ENCODE measurements at places on chromosomes 2 and 18. TPM values are rescaled to one million over a fixed set of nuclear protein-coding genes. Genes with fewer than 3 reads are reported as not detected.

GRCh38 chr2:227462462-227462951, 9.4 kb upstream of the AGFG1 start:
- peak overlapping the region; percentile 57 for H3K4me3 ChIP-seq
- H3K4me1 ChIP-seq = peaks cover 89% of the 10 kb centered on the region
- H3K27ac ChIP-seq = peak overlapping the region; percentile 98
- H3K36me3 ChIP-seq = peaks cover 3% of the 10 kb centered on the region

- H3K4me1 ChIP-seq = no peaks in the 10 kb centered on the region
- H3K4me3 ChIP-seq = no peak within 1 kb of the TSS
- H3K27ac ChIP-seq = no peak within 1 kb of the TSS
- H3K36me3 ChIP-seq = no peaks in the 10 kb centered on the region
- peaks cover 4% of the 10 kb centered on the region for H3K27me3 ChIP-seq
These were observed at the start of gene DAPL1 for GRCh38 chr2:158795195-158795924. Gene DAPL1, plus strand, starts transcription at chr2:158795317. Its CDS starts 56 bp downstream, at chr2:158795373.

DNA sequence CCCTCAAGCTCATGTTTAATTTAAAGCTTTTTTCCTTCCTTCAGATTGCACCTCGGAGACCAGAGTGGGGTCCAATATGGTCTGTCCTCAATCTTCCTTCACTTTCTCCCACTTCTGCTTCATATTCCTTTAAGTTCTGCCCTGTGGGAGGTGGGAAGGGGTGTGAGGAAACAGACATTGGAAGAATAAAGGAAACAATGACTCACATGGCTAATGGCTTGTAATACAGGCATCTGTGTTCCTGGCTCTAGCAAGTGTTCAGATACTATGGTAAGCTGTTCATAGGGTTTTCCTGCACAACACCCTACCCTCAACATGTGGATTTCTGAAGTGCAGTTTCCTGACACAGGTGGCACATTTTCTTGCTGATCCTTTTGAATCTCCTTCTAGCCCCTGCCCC, 209.5 kb downstream of the PIK3C3 start:
- H3K27me3 ChIP-seq = no peaks in the 10 kb centered on the region
- no peak overlapping the region for H3K27ac ChIP-seq
- no peaks in the 10 kb centered on the region for H3K4me1 ChIP-seq
- no peak for DNase-seq
- H3K4me3 ChIP-seq = no peak overlapping the region

DNA sequence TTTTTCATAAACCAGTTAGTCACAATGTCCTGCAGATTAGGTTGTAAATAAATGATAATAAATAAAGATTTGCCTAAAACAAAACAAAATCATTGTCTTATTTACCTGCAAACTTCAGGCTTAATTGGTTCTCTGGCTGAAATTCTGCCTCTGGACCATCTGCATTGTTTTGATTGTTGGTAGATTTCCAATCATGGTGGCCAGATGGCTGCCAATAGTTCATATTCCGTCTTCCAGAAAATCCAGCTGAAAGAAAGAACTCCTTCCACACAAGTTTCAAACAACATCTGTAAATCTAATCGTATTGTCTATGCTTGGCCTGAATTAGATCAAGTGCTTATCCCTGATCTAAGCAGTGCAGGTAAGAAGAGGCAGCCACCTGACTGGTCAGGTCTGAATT, 771.1 kb upstream of the ZEB2 start:
- H3K27me3 ChIP-seq = peaks cover 9% of the 10 kb centered on the region
- no peak overlapping the region for H3K4me3 ChIP-seq
- H3K36me3 ChIP-seq = no peaks in the 10 kb centered on the region
- DNase-seq = no peak
- H3K27ac ChIP-seq = no peak overlapping the region

- no peaks in the 10 kb centered on the region for H3K27me3 ChIP-seq
- H3K36me3 ChIP-seq = no peaks in the 10 kb centered on the region
- peak; percentile 24 for DNase-seq
- no peak overlapping the region for H3K27ac ChIP-seq
- H3K4me3 ChIP-seq = no peak overlapping the region
These were observed 33.7 kb upstream of the LBH start for GRCh38 chr2:30197570-30198192.

DNA sequence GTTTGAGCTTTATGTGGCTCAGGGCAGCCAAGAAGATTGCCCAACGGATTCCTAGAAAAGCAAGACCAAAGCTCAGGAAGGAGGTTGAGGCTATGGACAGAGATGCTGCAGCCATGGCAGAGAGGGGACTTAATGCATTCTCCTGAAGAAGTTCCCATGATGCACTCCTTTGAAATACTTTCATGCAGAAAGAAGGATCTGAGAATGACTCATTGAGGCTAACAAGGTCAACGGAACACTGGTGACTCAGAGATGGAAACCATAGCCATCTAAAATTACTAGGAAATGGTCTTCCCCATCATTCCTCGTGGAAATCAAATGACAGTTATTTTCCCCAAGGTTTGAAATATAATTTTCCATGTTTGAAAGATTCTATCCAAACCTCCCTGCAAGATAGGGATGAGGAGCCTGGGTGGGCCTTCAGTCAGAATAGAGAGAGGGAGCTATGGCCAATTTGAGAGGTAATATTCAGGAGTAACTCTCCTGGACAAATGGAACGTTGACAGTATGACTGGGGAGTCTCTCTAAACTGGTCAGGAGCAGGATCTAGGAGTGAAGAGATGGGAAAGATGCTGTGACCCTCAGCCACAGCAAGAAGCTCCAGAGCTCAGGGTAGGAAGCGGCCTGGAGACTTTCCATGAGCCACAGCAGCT, 63.0 kb downstream of the REEP1 start:
- peak overlapping the region; percentile 44 for H3K27ac ChIP-seq
- peaks cover 7% of the 10 kb centered on the region for H3K27me3 ChIP-seq
- DNase-seq = peak; percentile 27
- H3K36me3 ChIP-seq = peaks cover 13% of the 10 kb centered on the region

GRCh38 chr18:21701621-21702020, 3.0 kb downstream of the ABHD3 start:
- peaks cover 22% of the 10 kb centered on the region for H3K4me1 ChIP-seq
- peaks cover 33% of the 10 kb centered on the region for H3K36me3 ChIP-seq
- H3K4me3 ChIP-seq = no peak overlapping the region
- no peak for DNase-seq

DNA sequence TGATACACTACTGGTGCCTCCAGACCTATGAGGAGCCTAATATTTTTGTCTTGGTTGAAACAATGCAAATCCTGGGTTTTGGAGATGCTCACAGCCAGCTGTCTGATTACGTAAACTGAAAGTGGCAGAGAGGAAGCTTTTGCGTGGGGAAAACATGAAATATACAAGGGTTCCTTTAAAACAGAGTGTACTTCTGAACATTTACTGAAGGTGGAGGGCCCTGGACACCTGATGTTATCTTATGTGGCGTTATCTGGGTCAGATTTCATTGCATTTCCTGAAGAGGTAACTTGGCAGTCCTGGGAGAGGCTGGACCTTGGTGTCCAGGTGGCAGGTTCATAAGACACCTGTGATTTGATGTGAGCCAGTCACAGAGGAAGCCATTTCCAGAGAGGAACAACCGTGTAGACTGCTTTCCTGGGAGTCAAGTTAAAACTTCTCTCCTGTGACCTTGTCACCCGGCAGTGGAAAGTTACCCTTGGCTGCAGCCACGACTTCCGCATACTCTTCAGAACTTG, 105.0 kb downstream of the NEDD4L start:
- no peaks in the 10 kb centered on the region for H3K4me1 ChIP-seq
- no peak overlapping the region for H3K4me3 ChIP-seq
- no peak for DNase-seq
- H3K36me3 ChIP-seq = no peaks in the 10 kb centered on the region
- no peaks in the 10 kb centered on the region for H3K27me3 ChIP-seq

GRCh38 chr2:197103363-197103762, 176.9 kb upstream of the PGAP1 start:
- DNase-seq = no peak
- H3K36me3 ChIP-seq = peaks cover 31% of the 10 kb centered on the region
- peak overlapping the region; percentile 45 for H3K27ac ChIP-seq
- peaks cover 5% of the 10 kb centered on the region for H3K4me1 ChIP-seq
- H3K4me3 ChIP-seq = no peak overlapping the region
- no peaks in the 10 kb centered on the region for H3K27me3 ChIP-seq

GRCh38 chr2:9724565-9724964, 93.8 kb upstream of the YWHAQ start:
- H3K36me3 ChIP-seq = no peaks in the 10 kb centered on the region
- H3K27me3 ChIP-seq = no peaks in the 10 kb centered on the region
- H3K4me3 ChIP-seq = no peak overlapping the region
- no peak overlapping the region for H3K27ac ChIP-seq

GRCh38 chr18:21242780-21243401, 859 bp downstream of the GREB1L start:
- peaks cover 48% of the 10 kb centered on the region for H3K27me3 ChIP-seq
- peaks cover 9% of the 10 kb centered on the region for H3K4me1 ChIP-seq
- no peak for DNase-seq
- H3K27ac ChIP-seq = no peak overlapping the region

DNA sequence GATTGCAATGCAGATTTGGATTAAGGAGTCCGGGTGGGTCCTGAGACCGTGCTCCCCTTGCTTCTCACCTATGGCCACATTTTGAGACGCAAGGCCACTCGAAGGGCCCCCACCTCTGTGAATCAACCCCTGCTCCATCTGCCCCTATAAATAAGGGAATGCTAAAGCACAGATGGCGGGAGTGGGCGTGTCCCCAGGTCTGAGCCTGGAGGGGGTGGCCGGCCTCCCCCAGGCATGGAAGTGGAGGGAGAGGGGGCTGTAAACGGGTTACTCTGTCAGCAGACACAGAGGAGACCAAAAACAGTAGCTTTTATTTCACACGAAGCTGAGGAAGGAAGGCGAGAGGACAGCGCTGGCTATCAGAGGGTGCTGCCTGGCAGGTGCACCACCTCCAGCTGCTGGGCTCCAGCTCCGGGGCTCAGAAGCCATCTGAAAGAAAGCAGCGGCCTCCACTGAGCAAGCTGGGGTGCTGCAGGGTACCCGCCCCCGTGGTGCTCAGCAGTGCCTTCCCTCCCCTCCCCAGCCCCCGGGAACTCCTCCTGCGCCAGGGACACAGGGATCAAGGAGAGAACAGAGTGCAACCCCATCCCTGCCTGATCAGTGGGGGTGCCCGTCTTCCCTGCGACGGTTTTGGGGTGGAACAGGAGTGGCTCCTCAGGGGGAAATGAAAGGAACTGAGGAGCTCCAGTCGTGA, 56.7 kb upstream of the RAB6C start:
- peaks cover 6% of the 10 kb centered on the region for H3K4me1 ChIP-seq
- H3K27ac ChIP-seq = no peak overlapping the region
- no peak for DNase-seq
- no peak overlapping the region for H3K4me3 ChIP-seq
- peaks cover 29% of the 10 kb centered on the region for H3K27me3 ChIP-seq

- no peak for DNase-seq
- H3K36me3 ChIP-seq = peaks cover 4% of the 10 kb centered on the region
- H3K27me3 ChIP-seq = no peaks in the 10 kb centered on the region
- no peak overlapping the region for H3K4me3 ChIP-seq
- peaks cover 63% of the 10 kb centered on the region for H3K4me1 ChIP-seq
These were observed 54.9 kb downstream of the TET3 start for GRCh38 chr2:74039611-74040010.

DNA sequence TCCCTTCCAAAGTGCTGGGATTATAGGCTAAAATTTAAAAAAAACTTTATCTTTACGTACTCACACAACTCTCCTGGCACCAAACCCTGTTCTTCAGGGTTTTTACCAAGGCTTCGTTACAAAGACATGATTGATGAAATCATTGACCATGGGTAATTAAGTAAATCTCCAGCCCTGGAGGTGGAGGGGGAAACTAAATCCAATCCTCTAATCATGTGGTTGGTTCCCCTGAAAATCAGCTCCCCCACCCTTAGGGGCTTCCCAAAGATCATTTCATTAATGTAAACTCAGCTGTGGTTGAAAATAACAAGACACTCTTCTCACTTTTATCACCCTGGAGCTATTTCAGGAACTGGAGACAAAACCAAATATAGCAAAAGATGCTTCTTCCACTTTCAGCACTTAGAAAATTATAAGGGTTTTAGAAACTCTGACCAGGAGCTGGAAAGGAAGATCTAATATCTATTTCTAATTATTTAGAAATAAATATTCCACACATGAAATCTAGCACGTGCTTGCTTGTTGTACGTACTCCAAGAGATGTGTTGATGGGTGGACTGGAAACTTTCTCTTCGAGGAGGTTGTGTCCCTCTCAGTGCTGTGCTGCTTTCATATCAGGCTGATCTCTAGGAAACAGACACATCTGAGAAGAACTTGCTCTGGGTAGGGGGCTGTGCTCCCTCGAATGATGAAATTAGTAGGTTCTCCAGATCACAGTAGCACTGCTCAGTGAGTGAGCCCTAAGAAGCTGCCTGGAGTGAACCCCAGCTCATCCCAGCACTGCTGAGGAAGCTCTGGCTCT, 67.2 kb downstream of the SMAD4 start:
- H3K27ac ChIP-seq = no peak overlapping the region
- H3K4me1 ChIP-seq = no peaks in the 10 kb centered on the region
- H3K27me3 ChIP-seq = no peaks in the 10 kb centered on the region
- no peak overlapping the region for H3K4me3 ChIP-seq
- no peak for DNase-seq

GRCh38 chr18:7926526-7926925, 359.4 kb downstream of the PTPRM start:
- H3K27me3 ChIP-seq = no peaks in the 10 kb centered on the region
- H3K4me1 ChIP-seq = no peaks in the 10 kb centered on the region
- H3K36me3 ChIP-seq = no peaks in the 10 kb centered on the region
- DNase-seq = no peak

GRCh38 chr2:2717406-2717805, 386.3 kb upstream of the MYT1L start:
- H3K27me3 ChIP-seq = peaks cover 1% of the 10 kb centered on the region
- no peak for DNase-seq
- no peaks in the 10 kb centered on the region for H3K36me3 ChIP-seq
- H3K4me3 ChIP-seq = no peak overlapping the region
- H3K27ac ChIP-seq = no peak overlapping the region

- DNase-seq = no peak
- peaks cover 9% of the 10 kb centered on the region for H3K27me3 ChIP-seq
- no peaks in the 10 kb centered on the region for H3K36me3 ChIP-seq
- no peaks in the 10 kb centered on the region for H3K4me1 ChIP-seq
- no peak overlapping the region for H3K27ac ChIP-seq
These were observed 67.3 kb upstream of the SPATS2L start for GRCh38 chr2:200239216-200239615.

DNA sequence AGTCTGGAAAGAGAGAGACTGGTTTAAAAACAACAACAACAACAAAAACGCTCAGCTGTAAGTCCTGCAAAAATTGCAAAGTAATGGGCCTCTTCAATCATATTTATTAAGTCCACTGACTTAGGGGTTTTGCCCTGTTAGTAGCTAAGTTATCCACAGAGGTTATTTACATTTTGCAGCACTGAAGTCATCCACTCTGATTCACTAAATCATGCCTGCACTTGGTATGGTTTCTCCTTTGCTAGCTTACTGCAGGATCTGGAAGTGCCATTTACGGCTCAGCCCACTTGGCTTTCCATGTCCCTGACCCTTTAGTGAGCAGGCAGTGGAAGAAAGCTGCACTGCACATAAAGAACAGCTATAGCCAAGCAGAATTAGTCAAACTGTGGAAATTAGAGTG, 484.4 kb downstream of the NRXN1 start:
- no peak overlapping the region for H3K4me3 ChIP-seq
- no peaks in the 10 kb centered on the region for H3K36me3 ChIP-seq
- DNase-seq = no peak
- no peaks in the 10 kb centered on the region for H3K27me3 ChIP-seq
- H3K27ac ChIP-seq = no peak overlapping the region

SKA1 gene
- total RNA-seq = 32.2 TPM

MEIS1 gene
- total RNA-seq = not detected

KCNF1 gene
- total RNA-seq = not detected

TMEM169 gene
- 0.83 TPM for total RNA-seq

CCDC85A gene
- not detected for total RNA-seq

CPO gene
- not detected for total RNA-seq

ZNF516 gene
- 7.0 TPM for total RNA-seq

MYCN gene
- total RNA-seq = 0.16 TPM

KLHL41 gene
- not detected for total RNA-seq

NMUR1 gene
- total RNA-seq = not detected

HAUS1 gene
- 57.9 TPM for total RNA-seq

KCNE4 gene
- not detected for total RNA-seq

KIF1A gene
- 9.0 TPM for total RNA-seq
